ENCODE measurements at places on chromosomes 5 and 9. TPM values are rescaled to one million over a fixed set of nuclear protein-coding genes. Genes with fewer than 3 reads are reported as not detected.
A peak's percentile ranks its signal among the peaks of the same experiment; 100 is the strongest.

DNA sequence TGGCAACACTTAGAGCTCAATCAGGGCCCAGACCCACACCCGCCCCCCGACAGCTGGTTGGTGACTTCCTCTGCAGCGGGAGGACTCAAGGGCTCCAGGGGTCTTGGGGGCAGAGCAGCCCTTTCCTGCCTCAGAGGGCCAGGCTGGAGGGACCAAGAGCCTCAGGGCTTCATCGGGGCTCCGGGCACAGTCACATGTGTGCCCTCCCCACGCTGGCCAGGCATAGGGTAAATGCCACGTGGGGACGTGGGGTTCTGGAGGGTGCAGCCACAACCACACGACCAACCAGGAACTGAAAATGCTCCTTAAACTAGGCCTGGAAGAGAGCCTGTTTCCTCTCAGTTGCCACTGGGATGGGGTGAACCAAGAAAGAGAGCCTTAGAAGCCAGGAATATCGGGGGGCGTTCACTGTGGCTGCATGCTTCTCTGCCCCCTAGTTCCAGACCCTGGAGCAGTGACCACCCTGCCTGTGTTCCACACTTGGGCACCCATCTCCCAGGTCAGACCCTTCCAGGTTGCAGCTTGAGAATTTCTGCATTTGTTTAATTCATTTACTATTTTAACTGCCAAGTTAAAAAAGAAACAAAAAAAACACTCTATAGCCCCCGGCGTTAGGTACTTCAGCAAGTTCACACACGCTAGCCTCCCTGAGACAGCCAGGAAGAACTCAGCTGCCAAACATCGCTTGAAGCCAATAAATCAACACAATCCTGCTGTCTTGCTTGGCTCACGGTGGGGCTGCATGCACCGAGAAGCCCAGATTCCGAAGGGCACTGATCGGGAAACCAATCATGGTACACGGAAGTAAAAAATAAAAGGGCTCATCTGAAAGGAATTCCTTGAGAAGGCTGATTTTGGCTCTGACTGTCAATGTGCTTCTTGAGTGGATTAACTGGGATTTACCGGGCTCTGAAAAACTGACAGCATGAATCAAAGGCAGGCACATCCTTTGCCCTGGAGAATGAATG lies 56.1 kb upstream of the PHYKPL start:
- DNase-seq: peak; percentile 80

DNA sequence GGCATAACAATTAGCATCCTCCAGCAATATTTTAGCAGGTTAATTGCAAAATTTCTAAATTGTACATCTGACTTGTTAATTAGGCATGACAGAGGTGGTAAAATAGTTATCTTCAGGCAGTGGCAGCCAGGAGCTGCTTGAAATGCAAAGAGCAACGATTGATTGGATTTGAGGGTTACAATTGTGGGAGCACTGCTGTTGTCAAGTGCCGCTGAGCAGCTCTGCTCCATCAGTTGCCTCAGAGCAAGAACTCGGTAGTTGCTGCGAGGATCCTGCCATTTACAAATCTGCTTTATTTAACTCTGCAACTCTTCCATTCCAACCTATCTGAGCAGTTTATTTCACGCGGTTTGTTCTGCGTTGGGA lies 12.6 kb downstream of the PBX3 start:
- DNase-seq: no peak

The FBLL1 gene
- total RNA-seq: 6.9 TPM

The CCL19 gene
- not detected for total RNA-seq

GRCh38 chr5:82106207-82106606 lies 134.4 kb downstream of the ATG10 start:
- DNase-seq: no peak

DNA sequence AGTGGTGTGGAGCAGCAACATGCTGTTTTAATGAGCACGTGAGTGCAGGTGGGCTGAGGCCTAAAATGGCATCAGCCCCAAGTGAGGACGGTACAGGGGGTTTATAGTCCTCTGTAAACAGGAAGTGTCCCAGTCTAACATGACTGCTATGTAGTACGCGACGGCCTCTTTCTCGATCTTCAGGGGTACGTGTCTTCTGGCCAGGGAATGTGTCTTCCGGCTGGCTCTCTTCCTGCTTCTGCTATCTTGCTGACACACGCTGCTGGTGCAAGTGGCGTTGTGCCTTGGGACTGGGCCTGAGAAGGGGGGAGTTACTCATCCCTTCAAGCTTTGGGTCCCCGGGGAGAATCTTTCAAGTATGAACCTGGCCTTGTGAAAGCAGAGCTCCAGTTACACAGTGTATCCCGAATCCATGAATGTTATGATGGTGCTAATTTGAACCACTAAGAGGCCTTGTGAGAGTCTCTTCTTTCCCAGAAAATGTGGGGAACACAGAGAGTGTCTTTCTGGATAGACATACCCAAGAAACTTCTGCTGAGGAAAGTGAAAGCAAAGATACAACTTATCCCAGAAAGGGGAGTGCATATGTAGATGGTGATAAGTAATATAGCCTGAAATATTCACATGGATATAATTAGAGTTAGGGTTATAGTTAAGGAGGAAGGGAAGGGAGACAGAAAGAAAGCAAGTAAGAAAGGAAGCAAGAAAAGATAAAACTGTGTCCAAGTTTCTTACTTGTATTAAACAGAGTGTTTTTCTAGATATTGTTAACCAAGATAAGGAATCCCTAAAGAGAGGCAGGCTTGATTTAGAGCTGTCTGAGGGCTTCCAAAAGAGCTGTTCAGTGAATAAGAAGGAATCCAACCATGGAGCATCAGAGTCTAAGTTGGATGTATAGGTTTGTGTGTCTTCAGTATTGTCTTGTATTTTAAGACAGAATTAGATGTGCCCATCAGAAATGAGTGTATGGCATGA lies 35.5 kb upstream of the ANXA2R start:
- peak; percentile 7 for DNase-seq

DNA sequence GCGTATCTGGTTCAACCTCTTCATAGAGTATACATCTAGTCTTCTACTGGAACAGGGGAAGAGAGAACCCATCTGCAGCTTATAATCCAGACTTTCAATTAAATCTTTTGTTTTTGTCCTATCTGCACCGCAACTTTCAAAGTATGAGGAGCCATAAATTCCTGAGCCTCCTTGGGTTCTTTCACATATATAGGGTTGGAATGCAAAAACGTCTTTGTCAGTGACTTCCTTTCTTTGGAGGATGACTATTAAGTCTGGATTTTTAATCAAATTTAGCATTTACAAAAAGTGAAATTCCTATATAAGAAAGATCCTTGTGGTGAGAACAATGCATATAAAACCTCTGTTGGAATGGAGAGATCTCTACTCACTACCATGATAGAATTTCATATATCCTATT lies 370.8 kb downstream of the TMEM38B start:
- DNase-seq: no peak

DNA sequence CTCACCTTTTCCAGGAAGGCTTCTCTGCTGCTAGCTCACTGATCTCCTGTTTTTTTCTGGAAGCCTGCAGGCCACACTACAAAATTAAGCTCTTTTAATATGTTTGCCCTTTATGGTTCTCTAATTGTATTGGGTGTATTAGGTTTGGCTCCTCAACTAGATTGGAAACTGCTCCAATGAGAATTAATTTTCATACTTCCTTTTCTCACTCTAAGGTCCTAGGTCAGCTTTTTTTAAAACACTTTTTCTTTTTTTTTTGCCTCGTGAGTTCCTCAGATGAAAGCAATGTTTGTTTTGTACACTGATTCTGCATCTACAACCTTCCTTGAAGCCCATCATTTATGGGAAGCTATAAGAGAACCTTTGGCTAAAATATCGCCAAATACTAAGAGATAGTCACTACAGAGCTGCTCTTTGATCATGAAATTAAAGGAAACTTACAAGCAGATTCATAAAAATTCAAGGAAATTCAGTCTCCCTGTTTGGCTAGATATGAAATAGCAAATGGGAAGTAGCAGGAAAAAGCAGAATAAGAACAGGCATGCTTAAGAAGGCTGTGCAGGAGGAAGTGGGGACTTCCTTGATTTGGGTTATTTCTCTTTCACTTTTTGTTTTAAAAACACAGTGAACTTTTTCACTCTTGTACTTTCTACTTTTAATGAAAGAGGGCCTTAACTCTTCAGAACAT lies 55.2 kb upstream of the FYB1 start:
- no peak for DNase-seq

The PTGES gene
- 7.5 TPM for total RNA-seq

- DNase-seq: no peak
Measured at GRCh38 chr9:84988621-84989020, 319.1 kb downstream of the NTRK2 start.
